T-helper 2 cell treated with Interferon-gamma antibody and Interleukin-4, amounts not matched to agents 5 μg/mL and 100 μg/mL, for 36 hours (primary cell): ENCODE measurements at places on chromosomes 7 and 10.

- DNase-seq = no peak
These were observed 51.3 kb downstream of the ODAD2 start for GRCh38 chr10:27947540-27947939.

GRCh38 chr10:12501324-12501723, 152.0 kb downstream of the CAMK1D start:
- DNase-seq = no peak

DNA sequence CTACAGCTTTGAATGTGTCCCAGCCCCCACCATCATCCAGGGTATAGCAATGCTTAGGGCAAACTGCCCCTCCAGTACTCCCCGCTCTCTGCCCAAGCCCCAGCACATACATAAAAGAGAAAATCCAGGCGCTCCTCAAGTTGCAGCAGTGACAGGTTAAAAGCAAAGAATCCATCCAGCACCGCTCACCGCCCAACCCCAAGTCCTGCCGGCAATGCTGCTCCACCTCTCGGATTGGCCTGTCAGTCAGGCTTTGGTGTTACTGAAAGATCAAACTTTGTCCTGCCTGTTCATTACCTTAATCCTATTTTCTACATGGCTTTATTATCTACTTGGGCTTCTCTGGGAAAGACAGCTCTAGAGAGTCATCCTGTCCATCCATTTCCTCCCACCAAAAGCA, 31.9 kb downstream of the DPCD start:
- DNase-seq = no peak

- DNase-seq = no peak
These were observed 161.5 kb upstream of the TBX20 start for GRCh38 chr7:35415411-35415822.

DNA sequence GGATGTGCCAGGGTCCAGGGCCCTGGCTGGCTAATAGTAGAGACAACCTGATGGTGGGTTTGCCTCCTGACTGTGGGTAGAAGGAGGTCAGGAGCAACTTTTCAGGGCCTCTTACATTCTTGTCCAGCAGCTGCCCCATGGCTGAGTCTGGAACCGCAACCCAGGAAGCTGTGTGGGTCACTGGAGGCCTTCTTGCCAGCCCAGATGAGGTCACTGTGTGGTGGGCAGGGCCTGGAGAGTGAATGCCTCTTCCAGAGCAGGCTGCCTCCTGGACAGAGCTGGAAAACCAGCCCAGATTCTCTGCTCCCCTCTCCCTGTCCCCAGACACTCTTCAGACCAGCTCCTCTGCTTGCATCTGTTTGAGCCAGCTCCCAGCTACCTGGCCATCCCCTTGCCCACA, 43.5 kb upstream of the LEP start:
- DNase-seq = no peak

DNA sequence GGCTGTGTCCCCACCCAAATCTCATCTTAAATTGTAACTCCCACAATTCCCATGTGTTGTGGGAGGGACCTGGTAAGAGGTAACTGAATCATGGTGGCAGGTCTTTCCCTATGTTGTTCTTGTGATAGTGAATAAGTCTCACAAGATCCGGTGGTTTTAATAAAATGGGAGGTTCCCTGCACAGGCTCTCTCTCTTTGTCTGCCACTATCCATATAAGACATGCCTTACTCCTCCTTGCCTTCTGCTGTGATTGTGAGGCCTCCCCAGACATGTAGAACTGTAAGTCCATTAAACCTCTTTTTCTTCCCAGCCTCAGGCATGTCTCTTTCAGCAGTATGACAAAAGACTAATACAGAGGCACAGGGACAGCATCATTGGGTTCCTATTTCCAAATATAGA, 381.2 kb downstream of the SFMBT2 start:
- no peak for DNase-seq

DNA sequence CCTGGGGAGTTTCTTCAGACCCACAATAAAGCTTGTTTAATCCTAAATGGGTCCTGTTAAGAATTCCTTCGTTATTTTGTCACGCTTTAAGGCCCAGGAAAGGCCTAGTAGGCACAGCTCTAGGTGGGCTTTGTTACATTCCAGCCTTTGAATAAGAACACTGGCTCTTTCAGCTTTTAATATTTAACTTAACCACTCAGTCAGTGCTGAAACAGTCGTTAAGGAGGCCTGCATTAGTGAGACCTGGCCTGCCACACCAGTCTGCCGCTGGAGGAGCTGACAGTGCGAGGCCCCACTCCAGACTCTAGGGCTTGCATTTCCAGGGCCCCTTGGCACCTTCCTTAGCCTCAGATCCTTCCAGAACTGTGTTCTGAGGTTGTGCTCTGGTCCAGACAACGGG, 351.4 kb downstream of the GLRX3 start:
- no peak for DNase-seq

DNA sequence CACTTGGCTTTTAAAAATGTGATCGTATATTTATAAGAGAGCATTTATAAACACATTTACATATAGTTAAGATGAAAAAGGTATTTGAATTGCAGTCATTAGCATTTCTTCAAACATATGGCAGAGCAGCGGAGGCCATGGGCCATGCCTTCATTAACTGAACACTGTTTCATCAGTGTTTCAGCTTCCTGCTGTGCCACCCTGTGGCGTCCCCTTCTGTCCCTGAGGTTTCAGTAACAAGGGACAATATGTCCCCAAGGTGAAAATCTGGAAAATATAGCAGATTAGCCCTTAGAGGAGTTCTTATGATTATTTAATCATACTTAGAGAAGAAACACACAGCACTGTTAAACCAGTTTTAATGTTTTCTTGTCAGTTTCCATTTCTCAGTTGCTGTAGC, 577.8 kb downstream of the ETV1 start:
- DNase-seq = no peak
